ENCODE measurements at places on chromosomes 5 and 9.

DNA sequence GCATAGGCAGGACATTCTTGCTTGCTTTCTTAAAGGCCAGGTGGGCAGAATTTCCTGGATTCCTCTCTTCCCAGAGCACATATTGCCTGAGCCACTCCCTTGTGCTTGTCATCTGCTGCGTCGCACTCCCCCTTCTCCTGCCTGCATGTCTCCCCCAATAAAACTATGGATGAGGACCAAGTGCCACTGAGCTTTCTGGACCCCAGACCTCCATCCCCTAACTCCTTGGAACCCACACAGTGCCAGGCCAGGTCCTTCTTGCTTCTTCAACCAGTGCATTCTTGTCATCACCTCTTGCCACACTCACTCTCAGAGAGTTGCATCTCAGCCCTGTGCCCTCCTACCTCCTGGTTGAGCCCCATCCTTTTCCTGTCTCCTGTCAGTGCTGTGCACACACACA, 157.9 kb upstream of the PANK3 start:
- no peak for DNase-seq

DNA sequence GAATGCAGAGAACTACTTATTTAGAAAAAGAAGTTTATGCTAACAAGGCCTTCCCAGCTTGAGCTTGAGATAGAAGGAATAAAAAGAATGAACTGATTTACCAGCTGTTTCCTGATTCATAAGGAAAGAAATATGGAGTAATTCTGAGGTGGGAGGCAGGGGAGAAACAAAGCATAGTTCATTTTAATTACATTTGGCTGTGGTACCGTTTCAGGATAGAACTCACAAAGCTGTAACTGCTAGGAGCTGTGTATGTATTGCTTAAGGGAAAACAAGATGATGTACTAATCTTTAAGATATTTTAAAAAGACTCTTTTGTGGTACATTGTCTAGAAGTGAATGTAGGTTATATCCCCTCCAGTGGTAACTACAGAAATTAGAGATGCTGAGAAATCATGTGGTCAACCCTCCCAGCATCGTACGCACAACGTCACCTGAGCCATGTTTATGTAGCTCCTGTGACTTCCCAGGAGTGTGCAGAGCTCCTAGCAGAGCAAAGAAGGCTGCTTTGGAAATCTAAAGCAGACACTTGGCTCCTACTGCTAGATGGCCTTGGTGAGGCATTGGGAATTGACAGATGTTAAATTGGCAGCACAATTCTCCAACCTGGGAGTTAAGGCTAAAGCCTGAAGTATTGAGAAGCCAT, 208.3 kb upstream of the VLDLR start:
- no peak for DNase-seq

GRCh38 chr5:170248172-170248930, 15.6 kb downstream of the C5orf58 start:
- no peak for DNase-seq

DNA sequence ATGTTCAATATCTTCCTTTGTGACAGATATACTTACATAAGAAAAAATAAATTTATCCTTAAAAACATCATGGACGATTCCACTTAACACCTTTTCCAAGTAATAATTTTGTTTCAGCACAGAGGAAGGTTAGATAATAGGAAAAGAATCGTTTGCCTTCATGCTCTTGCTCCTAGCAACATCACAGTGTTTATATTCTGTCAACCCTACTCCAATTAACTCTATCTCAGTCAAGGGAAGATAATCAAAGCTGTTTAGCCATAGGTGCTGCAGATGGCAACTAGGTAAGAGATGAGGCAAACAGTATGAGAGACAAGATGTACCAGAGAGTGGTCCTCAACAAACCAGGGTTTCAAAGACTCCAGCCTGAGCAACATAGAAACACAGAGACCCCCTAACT, 55.6 kb downstream of the UBAP2 start:
- DNase-seq: peak; percentile 26

DNA sequence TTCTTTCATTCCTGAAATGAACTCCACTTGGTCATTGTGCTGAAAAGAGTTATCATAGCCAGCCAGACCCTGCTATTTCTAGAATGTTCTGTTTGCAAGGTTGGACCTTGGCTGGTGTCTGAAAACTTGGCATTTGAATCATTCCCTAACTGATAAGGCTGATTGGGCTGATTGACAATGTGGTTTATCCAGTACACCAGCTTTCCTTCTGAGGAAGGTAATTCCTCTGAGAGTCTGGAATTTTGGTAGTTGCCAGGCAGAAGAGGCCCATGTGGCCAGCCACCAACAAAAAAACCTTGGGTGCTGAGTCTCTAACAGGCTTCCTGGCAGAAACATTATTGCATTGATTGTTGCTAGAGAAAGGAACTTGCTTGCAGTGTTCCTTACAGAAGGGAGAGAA, 15.3 kb downstream of the SEC61B start:
- DNase-seq: no peak

DNA sequence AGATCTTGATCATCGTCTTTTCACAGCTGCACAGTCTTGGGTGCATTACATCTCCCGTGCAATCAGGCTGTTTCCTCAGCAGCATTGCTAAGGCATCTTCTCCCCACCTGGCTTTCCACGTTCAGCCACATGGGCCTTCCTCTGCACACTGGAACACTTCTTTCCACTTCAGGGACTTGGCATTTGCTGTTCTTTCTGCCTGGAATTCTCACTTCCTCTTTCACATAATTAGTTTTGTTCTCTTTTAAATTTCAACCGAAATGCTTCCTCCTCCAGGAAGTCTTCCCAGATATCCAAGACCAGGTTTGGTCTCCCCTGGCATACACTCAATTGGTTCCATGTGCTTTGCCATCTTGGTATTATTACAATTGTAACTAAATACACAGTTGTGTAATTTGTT, 43.8 kb downstream of the WHRN start:
- DNase-seq: no peak

DNA sequence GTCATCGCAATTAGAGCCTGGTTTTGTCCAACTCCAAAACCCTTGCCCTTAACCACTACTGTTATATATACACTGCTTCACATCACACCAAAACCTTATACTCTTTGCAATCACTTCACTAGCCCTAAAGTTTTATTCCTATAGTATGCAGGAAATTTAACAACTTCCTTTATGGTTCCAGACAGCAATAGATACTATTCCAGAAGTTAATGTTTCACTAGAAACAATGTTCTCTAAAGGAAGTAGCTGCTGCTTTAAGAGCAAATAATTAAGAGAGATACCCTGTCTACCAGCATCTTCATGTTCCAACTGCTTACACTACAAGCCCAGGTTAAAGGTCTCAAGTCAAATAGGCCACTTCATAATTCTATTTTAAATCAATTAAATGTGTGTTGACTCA, 22.0 kb downstream of the FREM1 start:
- no peak for DNase-seq

Measured in stomach (tissue), 19 donors.